Activated CD4-positive, alpha-beta memory T cell treated with anti-CD3 and anti-CD28 coated beads, Interleukin-2, amount 10 ng/mL, durations not matched to agents 7 days and 5 days (primary cell): ENCODE measurements at places on chromosomes 11 and 22. TPM values are rescaled to one million over a fixed set of nuclear protein-coding genes. Genes with fewer than 3 reads are reported as not detected.

The MS4A1 gene
- not detected for total RNA-seq

The CDCA5 gene
- 104 TPM for total RNA-seq

The API5 gene
- 98.0 TPM for total RNA-seq

The TTLL12 gene
- 43.0 TPM for total RNA-seq

The LDHAL6A gene
- not detected for total RNA-seq

The DSCAML1 gene
- total RNA-seq: not detected

The SCGB1A1 gene
- total RNA-seq: not detected

The PTGDR2 gene
- total RNA-seq: 5.7 TPM

The GGT5 gene
- not detected for total RNA-seq

The CARNS1 gene
- total RNA-seq: 0.76 TPM

The SAA2 gene
- not detected for total RNA-seq

The PATE4 gene
- total RNA-seq: not detected

The LMO1 gene
- total RNA-seq: not detected

The LARGE1 gene
- total RNA-seq: 0.18 TPM

The GRM5 gene
- total RNA-seq: not detected

The SDHAF2 gene
- total RNA-seq: 47.5 TPM

The L3MBTL2 gene
- 25.9 TPM for total RNA-seq

The NRXN2 gene
- total RNA-seq: 0.08 TPM

The OR5A1 gene
- not detected for total RNA-seq

The FOXR1 gene
- total RNA-seq: not detected

The OR51I2 gene
- not detected for total RNA-seq
